Stimulated activated CD4-positive, alpha-beta T cell treated with anti-CD3 and anti-CD28 coated beads, Interleukin-1b, Interleukin-23, amount 100 ng/mL, for 24 hours (primary cell): ENCODE measurements at places on chromosomes 6 and 20.

DNA sequence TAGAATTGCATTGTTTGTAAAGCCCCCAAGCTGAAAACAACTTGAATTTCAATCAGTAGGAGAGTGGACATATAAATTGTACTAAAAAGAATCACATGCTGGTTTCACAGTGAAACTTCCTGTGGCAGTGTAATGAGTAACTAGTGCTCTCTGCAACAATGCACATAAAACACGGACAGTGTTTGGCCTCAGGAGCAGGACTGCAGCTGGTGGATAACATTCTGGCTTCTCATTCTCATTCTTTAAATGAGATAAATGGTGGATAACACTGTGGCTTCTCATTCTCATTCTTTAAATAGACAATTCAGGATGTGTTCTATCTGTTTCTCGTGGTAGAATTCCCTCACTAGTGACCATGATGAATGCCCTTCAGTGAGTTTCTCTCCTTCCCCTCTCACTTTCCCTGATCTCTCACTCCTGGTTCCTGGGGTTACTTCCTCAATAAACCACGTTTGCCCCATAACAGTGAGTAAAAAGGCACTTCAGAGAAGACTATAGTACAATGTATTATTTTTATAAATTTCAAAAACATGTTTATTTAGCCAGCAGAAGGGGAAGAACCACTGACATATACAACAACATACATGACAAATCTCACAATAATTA lies 59.9 kb downstream of the SLC22A2 start:
- DNase-seq = no peak

GRCh38 chr6:167963589-167964057 lies 33.8 kb upstream of the KIF25 start:
- no peak for DNase-seq

- no peak for DNase-seq
Observed at GRCh38 chr6:34230653-34231371, 5.9 kb upstream of the HMGA1 start.

DNA sequence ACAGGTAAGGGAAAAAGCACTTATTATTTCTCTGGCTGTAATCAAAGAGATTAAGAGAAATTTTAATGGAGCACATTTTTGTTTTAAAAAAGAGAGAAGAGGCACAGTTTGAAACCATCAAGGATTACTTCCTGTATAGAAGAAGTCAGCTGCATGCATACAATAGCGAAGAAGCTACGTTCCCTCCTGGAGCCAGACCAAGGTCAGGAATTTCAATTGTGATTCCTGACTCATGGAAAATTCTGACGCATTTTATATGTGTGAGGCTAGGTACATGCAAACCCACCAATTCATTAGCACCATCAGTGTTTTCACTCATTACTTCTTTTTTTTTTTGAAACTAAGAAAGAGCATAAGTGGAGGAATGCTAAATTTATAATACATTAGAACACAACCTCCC lies 232.7 kb upstream of the SGK1 start:
- DNase-seq = no peak

DNA sequence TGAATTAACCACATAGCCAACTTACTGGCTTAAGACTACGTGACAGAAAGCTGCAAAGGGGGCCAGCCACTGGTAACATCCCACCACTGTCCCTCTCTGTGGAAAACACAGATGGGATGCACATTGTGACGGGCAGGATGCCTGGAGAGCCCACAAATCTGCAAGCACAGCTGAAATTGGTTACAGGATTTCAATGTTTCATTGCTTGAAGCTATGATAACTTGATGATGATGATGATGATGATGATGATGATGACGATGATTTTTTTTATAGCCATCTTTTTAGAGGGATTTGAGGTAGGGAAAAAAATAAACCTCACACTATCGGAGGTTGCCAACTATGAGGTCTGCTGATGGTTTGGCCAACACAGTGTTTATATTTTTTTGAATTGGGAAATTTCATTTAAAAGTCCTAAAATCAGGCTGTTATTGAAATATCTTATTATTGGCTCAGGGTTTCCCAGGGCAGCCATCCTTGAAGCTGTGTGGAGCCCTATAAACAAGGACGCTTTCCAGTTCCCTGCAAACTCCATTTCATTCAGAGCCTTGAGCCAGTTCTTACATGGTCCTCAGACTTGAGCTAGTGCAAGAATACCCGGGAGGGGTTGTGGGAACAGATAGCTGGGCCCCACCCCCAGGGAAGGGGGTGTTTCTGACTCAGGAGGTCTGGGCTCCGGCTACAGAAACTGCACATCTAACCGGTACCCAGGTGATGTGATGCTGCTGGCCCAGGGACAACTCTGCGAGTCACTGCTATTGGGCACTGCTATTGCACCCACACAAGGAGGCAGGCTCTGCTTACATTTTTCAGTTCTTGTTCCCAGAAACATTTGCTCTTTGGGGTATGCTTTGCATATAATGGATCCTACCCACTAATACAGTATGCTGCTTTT lies 27.1 kb downstream of the BCAS1 start:
- DNase-seq = no peak

GRCh38 chr6:33696548-33697518 lies 14.7 kb downstream of the UQCC2 start:
- DNase-seq = no peak

DNA sequence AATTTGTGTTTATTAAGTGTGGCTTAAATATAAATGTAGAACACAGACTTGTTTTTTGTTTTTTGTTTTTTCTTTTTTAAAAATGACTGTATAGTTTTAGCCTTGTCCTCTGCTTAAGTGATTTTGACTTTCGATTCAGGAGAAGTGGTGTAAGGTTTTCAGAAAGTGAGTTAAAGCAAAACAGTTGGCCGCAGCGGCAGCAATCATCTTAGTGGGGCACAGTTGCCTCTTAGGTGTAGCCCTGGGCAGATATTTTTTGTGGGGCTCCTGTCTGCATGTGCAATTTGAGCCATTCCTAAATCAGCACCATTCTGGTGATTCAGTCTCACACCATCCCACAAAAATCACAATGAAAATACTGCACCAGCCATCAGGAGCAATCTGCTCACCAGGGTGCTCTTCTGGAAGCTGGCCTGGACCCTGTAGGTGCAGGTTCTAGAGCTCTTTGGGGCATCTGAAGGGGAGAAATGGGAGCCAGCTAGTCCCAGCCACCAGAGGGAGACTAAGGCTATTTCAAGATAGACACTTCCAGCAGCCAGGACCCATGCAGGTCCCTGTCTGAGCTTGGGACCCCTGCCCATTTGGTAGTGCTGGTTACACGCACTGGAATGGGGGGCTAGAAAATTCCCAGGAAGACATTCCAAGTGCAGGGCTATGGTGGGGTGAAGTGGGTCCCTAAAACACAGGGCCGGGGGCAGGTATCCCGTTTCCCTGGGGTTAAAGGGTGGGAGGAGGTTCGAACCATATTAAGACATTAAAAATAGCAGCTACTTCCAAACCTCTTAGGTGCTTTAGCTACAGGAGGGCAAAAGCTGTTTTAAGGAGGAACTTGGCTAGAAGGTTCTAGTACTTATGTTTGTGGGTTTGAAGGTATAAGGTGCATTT lies 156.6 kb downstream of the NFATC2 start:
- DNase-seq = no peak

DNA sequence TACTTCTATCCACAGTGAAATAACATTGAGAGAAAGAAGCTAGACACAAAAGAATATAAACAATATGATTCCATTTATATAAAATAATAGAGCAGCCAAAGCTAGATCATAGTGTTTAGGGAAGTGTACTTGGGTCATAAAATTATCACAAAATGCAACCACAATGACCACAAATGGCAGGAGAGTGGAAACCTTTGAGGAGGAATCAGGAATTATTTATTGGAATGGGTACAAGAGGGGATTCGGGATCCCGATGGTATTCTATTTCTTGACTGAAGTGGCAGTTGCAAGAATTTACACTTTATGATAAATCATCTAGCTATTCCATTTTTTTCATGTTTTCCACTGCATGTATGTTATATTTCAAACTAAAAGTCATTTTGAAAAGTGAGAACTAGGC lies 76.1 kb downstream of the IPCEF1 start:
- no peak for DNase-seq

GRCh38 chr6:35260591-35261570 lies 1.3 kb downstream of the ZNF76 start:
- no peak for DNase-seq

DNA sequence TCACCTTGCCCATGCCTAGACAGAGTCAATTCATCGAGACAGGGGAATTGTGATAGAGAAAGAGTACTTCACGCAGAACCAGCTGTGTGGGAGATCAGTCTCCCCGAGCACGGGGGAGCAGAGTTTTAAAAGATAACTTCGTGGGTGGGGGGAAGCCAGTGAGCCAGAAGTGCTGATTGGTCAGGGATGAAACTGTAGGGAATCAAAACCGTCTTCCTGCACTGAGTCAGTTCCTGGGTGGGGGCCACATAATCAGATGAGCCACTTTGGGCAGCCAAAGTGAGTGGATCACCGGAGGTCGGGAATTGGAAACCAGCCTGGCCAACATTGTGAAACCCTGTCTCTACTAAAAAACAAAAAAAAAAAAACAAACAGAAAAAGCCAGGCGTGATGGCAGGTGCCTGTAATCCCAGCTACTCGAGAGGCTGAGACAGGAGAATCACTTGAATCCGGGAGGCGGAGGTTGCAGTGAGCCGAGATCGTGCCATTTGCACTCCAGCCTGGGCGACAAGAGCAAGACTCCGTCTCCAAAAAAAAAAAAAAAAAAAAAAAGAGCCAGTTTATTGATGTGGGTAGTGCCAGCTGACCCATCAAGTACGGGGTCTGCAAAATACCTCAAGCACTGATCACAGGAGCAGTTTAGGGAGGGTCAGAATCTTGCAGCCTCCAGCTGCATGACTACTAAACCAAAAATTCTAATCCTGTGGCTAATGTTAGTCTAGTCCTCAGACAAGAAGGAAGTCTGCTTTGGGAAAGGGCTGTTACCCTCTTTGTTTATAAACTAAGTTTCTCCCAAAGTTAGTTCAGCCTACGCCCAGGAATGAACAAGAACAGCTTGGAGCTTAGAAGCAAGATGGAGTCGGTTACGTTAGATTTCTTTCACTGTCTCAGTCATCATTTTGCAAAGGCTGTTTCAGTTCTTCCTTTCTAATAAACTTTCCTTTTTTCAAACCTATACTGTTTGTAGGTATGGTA lies 3.9 kb upstream of the TRIM39 start:
- no peak for DNase-seq

DNA sequence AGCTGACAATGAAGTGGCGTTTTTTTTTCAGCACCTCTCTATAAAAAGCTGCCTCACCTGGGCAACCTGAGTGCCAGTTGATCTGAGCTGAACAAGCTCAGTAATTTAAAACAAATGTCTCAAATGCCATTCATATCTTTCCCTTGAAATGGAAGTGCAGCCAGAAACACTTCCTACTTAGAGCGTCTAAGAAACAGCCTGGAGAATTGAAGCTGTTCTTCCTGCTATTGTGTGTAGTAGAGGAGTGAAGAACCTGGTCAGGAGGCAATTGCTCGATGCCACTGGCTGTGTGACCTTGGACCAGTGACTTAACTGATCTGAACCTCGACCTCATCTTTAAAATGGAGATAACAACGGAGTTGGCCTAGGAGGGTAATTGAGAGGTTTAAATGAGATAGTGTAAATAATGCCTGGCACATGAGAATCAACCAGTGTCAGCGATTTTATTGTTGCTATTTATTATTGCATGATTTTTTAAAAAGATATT lies 95.4 kb upstream of the FOXQ1 start:
- no peak for DNase-seq

GRCh38 chr6:21747441-21747840 lies 153.9 kb downstream of the SOX4 start:
- no peak for DNase-seq

- no peak for DNase-seq
Observed at GRCh38 chr6:90180526-90180925, 116.1 kb downstream of the BACH2 start.

DNA sequence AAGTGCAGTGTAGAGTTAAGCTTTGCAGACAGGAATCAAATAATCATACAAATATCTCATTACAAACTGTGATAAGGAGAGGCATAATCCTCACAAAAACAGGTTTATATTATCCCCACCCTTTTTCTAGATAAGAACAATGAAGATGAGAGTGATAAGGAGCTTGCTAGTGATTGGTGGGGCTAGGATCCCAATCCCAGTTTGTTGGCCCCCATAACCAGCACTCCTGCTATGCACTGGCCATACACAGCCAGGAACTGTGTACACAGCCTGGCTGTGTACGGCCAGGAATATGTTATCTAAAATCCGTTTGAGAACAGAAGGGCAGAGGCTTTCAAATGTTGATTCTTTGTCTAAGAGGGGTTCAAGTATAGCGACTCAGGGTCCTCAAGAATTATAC lies 180.6 kb downstream of the EYA2 start:
- DNase-seq = no peak

DNA sequence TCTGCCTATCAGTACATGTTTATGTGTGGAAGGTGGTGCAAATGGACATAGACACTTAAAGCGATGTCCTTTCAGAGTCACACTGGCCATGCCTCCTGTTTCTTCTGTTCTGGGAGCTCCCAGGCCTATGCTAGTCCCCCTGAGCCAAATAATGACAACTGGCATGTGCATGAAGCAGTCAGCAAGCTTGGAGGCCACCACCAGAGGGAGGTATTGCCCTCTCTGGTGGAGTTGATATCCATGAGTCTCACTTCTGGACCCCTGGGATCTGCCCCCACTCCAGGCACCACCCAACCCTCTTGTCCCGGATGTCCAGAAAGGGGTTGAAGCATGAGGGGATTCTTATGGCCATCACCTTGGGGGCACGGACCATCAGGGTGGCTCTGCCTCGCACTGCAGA lies 172.2 kb downstream of the AIG1 start:
- DNase-seq = no peak

DNA sequence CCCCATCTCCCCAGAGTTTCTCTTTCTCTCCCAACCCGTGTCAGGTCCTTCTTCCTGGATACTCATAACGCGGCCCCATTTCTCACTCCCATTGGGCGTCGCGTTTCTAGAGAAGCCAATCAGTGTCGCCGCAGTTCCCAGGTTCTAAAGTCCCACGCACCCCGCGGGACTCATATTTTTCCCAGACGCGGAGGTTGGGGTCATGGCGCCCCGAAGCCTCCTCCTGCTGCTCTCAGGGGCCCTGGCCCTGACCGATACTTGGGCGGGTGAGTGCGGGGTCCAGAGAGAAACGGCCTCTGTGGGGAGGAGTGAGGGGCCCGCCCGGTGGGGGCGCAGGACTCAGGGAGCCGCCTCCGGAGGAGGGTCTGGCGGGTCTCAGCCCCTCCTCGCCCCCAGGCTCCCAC lies at the start of gene HLA-F:
Gene HLA-F (plus strand): TSS at position 173 of the 404 bp plus-strand sequence. CDS start 30 bp downstream, at position 203.
- peak; percentile 69 for DNase-seq
